ENCODE measurements at places on chromosomes 11 and 22.

GRCh38 chr22:49258107-49259010, 569.3 kb downstream of the BRD1 start:
- no peak for DNase-seq

DNA sequence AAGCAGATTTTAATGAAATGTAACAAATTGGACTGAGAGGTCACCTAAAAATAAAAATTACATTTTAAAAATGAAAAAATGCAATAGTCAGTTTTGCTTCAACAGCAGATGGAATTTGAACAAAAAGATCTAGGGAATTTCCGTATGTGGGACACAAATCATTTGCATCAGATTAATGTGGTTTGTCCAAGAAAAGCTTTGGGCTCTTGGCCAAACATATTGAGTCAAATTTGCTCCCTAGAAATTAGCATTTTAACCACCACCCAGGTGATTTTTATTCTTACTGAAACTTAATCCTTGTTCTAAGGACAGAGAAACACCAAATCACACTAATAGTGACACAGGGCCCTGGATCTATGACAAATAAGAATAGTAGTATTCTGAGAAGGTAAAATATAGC, 1477.8 kb downstream of the FAM181B start:
- no peak for DNase-seq

- DNase-seq = no peak
Observed at GRCh38 chr22:29936186-29936585, 53.2 kb downstream of the MTMR3 start.

- no peak for DNase-seq
Observed at GRCh38 chr22:46528121-46528610, 9.3 kb downstream of the CELSR1 start.

GRCh38 chr11:113204280-113204679, 110.1 kb upstream of the TTC12 start:
- DNase-seq = no peak

- DNase-seq = no peak
Observed at GRCh38 chr11:71976551-71976950, 22.2 kb upstream of the IL18BP start.

- no peak for DNase-seq
Observed at GRCh38 chr11:61850687-61851086, 22.6 kb downstream of the FADS2 start.

- no peak for DNase-seq
Observed at GRCh38 chr11:110366291-110366690, 63.5 kb upstream of the FDX1 start.

- no peak for DNase-seq
Observed at GRCh38 chr11:130806746-130807145, 109.5 kb downstream of the SNX19 start.

- no peak for DNase-seq
Observed at GRCh38 chr22:38412435-38413084, 42.4 kb downstream of the KCNJ4 start.

- no peak for DNase-seq
Observed at GRCh38 chr11:47944632-47945031, 35.7 kb upstream of the PTPRJ start.

DNA sequence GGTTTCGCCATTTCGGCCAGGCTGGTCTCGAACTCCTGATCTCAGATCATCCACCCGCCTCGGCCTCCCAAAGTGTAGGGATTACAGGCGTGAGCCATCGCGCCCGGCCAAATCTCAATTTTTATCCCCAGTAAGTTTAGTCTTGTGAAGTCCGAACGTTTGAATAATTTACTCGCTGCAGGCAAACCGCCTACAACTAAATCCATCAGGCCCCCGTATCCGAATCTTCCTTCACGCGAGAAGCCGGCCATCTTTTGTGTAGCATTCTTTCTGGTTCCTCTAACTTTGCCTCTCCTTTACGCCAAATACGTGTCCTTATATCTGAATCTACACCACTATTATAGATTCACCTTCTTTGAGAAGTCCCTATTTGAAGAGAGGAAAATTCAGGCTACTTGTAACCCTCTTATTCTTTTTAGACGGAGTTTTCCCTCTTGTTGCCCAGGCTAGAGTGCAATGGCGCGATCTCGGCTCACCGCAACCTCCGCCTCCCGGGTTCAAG, 581 bp upstream of the EIF3L start:
- no peak for DNase-seq

GRCh38 chr11:69167916-69168691, 12.4 kb downstream of the SMIM38 start:
- no peak for DNase-seq

GRCh38 chr11:109788948-109789490, 304.2 kb upstream of the ZC3H12C start:
- no peak for DNase-seq

GRCh38 chr11:117107701-117108590, 9.7 kb upstream of the SIK3 start:
- no peak for DNase-seq

GRCh38 chr11:134850566-134850965, 438.5 kb upstream of the B3GAT1 start:
- DNase-seq = no peak

DNA sequence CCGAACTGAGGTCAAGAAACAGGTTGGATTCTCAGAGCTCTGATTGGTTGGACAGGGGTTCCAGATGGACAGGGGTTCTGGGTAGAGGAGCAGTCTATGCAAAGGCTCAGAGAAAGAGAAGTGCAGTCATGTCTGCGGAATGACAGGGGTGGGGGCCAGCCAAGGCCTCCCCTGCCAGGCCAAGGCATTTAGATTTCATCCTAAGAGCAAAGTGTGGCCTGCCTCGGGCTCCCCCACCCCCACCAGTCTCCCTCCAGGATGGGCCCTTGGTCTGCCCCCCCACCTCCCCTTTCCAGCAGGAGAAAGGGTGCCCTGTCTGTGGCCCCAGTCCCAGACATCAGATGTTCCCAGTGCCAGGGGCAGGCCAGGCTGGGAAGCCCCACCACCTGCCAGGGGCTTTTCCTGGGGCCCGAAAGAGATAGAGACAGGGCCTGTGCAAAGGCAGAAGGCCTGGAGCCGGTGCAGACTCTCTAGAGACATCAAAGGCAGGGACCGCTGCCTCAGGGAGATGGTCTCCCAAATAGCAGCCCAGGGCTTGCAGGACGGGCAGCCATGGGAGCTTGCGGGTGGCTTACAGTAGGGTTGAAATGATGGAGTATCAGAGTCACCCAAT, 9.4 kb downstream of the SUSD2 start:
- no peak for DNase-seq

DNA sequence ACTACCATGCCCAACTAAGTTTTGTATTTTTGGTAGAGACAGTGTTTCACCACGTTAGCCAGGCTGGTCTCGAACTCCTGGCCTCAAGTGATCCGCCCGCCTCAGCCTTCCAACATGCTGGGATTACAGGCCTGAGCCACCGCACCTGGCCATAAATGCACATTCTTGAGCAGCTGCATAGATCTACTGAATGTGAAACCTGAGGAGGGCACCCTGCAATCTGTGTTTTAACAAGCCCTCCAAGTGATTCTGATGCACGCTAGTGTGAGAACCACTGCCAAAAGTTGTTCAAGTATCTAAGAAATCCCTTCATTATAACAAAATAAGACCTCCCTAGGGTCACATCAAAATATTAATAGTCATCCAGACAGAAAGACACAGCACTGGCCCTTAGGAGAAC, 89.3 kb downstream of the RDX start:
- no peak for DNase-seq

Data from NCI-H1930 (cell line).